Tibial nerve (tissue), 4 donors: ENCODE measurements at places on chromosomes 7 and 10.
A peak's percentile ranks its signal among the peaks of the same experiment; 100 is the strongest.

DNA sequence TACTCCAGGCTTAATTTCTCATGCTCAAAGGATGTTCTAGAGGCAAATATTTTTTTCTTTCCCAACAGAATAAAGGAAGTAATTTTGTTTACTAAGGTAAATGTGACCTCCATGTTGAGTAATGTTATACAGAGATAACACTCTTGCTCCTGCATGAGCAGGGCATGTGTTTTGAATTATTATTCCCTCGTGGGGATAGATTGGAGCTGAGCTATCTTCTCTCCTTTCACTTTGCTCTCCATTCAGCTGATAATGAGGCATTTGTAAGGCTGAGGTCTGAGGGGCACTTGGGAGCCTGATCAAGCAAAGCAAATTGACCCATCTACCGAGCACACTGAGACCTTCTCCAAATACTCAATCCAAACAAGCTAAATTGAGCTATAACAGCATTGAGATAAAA is 50.7 kb upstream of the GHITM start:
- DNase-seq = no peak

- DNase-seq = no peak
Measured at GRCh38 chr10:130635528-130635927, 499.3 kb downstream of the GLRX3 start.

GRCh38 chr7:22430457-22430856 is 69.5 kb downstream of the STEAP1B start:
- no peak for DNase-seq

DNA sequence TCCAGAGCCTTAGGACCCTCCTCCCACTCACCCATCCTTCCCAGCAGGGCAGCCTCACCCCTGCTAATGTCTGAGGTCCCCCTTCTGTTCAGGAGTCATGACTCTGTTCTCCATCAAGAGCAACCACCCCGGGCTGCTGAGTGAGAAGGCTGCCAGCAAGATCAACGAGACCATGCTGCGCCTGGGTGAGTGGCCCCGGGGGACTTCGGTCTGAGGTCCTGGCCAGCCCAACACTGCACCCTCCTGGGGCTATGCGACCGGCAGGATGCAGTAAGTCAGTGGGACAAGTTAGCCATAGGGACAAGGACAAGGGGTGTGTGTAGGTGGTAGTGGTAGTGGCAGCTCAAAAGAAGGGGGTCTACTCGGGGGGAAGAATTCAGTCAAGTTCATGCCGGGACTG is 16.2 kb upstream of the AHCYL2 start:
- DNase-seq = no peak

- DNase-seq = no peak
Measured at GRCh38 chr7:86320889-86321288, 322.8 kb upstream of the GRM3 start.

GRCh38 chr7:144622745-144623144 is 213.1 kb downstream of the TPK1 start:
- DNase-seq = no peak

- DNase-seq = no peak
Measured at GRCh38 chr10:112053895-112054294, 129.7 kb downstream of the GPAM start.

DNA sequence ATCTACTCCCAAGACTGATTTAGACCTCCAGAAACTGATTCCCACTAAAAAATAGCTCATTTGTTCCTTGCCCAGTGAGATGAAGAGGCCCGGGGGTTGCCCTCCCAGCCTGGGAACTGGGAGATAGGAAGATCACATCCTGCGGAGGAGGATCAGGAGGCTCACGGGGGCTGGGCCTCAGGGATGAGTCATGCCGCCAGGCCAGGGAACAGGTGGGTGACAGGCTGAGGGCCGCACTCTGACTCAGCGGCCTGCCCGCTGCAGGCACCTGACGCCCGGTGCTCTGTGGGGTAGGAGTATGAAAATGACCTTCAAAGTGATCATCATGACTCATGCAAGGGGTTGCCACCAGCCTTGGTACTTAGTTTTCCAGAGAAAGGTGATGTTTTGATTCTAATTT is 104.5 kb upstream of the ZPBP start:
- DNase-seq = no peak

- DNase-seq = no peak
Measured at GRCh38 chr10:44334091-44334490, 50.8 kb downstream of the CXCL12 start.

DNA sequence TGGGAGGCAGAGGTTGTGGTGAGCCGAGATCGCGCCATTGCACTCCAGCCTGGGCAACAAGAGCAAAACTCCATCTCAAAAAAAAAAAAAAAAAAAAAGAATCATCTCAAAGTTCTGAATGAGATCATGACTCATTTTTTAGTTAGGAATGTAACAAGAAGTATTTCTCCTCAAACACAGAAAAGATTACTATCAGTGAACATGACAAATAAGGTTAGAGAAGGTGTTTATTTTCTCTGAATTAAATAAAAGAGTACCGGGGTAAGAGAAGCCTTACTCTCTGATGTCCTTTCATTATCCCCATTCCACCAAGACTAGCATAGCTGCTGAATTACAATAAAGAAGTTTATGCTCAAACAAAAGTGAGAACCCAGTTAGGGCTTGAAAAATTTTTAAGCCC is 50.1 kb downstream of the IPMK start:
- no peak for DNase-seq

DNA sequence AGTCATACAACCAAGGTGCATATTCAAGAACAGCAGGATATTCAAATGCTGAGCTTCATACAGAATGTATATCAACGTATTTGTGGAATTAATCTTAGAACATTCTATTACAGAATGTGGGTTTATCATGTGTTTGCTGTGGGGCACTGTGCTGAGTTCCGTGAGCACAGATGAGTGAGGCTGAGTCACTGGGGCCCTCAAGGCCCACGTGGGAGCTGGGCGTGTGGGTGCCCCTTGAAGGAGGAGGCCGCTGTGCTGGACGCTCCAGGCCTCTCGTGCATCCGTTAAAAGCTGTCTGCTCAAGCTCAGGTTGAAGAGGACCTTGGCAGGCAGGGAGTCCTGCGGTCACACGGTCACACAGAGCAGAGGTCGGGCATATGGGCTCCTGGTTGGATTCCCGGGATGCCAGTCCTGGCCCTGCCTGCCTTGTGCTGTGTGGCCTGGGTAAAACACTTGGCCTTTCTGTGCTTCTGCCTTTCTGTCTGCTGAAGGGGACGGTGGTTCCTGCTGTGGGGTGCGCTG is 70.1 kb downstream of the GLRX3 start:
- no peak for DNase-seq

GRCh38 chr7:23594879-23595604 is 2.1 kb upstream of the CCDC126 start:
- DNase-seq = no peak

- DNase-seq = no peak
Measured at GRCh38 chr10:128779416-128779815, 653.2 kb upstream of the MKI67 start.

DNA sequence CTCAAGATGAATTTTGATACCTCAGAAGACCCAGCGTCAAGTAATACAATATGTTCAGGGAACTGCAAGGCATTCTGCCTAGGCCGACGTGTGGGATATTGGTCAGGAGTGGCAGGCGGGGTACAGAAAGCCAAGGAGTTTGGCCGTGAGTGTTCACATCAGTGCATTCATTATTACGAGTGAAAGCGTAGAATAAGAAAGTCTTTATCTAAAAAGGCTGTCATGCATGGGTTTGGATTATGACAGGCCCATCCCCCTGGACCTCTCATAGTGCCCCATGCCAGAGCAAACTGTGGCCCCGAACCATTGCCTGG is 7.5 kb downstream of the AIMP2 start:
- no peak for DNase-seq

DNA sequence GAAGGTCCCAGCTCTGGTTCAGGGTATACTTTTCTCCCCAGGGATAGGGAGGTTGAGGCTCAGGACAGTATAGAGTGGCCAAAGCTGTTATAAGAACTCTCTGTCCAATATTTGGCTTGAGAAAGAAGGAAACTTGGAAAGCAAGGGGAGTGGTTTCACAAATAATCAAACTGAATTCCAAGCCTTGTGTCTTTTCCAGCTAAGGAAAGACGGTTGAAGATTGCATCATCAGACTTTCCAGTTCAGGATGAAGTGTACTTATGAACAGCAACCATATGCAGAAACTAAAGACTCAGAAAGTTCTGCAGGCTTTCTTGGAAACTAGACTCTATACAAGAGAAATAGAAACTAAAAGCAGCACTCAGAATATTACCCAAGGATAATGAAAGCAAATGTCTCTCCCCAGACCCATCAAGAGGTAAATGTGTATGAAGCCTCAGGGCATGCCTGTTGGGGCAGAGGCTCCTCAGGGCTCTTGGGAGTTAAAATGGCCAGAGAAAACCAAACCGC is 46.4 kb downstream of the RAMP3 start:
- DNase-seq = no peak

- no peak for DNase-seq
Measured at GRCh38 chr10:73044378-73045285, 52.0 kb downstream of the P4HA1 start.

DNA sequence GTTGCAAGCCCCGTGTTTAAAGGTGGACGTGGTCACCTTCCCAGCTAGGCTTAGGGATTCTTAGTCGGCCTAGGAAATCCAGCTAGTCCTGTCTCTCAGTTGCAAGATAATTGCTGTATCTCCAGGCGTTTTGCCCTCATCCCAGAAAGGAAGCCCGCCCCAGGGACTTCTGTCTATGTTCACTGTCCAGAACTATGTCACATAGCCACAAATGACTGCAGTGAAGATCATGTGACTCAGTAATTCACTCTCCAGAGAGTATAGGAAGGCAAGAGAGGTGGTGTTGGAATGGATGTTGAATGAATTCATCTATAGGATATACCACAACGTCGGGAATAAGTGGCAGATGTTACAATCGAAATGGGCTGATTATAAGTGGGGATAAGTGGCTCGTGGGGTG is 349 bp upstream of the ERVW-1 start:
- DNase-seq = no peak

- no peak for DNase-seq
Measured at GRCh38 chr10:131652438-131653139, 248.2 kb upstream of the PPP2R2D start.

DNA sequence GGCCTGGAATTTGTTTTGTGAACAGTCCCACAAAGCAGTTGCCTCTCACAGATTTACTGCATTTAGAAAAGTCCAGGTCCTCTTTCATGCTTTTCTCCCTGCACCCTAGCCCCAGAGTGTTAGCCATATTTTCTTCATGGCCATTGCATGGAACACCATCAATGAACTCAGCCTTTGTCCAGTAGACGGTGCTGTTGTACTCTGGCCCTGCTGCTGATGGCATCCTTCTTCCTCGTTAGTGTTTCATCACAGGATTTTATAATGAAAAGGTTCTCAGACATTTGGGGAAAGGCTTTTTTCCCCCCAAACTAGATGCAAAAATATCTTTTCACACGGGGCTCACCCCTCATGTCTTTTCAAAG is 93.0 kb upstream of the SLC25A13 start:
- DNase-seq = peak; percentile 56

DNA sequence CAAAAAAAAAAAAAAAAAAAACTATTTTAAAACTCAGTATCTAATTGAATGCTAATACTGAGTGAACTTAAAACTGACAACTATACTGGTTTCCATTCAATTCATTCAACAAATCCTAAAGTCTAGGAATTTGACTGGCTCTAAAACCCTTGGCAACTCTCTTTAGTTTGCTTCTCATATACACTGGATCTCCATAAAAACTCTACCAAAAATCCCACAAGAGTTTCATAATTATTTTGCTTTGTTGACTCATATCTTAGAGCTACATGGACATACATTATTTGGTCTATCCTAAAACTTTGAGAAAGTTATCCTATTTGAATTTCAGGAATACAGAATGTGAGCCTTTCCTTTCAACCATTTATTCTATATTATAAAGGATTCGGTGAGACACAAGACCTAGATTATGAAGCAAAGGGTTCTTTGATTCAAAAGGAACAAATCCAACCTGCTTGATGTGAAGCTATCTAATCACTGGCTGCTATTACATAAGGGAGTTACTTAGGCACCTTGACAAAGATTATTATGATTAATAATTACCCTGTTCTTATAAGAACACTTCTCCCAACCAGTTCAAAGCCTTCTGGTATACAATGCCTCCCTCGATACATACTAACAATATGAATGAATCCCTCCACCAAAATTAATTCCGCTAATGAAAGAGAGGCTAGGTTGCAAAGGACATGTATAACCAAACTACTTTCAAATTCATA is 15.8 kb upstream of the KMT2E start:
- no peak for DNase-seq

GRCh38 chr10:35426657-35427056 is 90.3 kb downstream of the CCNY start:
- no peak for DNase-seq

DNA sequence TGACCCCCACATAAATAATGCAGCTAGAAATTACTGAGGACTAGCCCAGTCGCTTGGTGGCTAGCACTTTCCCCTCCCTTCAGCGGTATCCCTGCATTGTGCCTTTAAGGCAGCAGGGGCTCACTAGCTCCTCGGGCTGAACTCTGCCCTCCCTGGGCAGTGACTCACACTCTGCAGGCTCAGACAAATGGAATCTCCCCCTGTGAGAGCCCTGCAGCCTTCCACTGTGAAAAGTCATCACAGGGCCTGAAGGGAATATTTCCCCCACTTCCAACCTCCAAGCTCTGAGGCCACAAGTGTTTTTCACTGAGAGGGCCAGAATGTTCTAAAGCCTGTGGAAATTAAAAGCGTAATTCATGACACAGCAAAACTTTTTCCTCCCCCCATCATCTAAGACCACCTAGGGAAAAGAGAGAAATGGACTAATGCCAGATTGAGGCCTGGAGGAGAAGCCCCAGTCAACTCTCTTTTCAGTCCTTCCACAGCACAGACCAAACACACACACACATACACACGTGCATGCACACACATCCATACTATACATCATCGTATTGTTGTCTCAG is 93.6 kb upstream of the COL1A2 start:
- DNase-seq = peak; percentile 63

DNA sequence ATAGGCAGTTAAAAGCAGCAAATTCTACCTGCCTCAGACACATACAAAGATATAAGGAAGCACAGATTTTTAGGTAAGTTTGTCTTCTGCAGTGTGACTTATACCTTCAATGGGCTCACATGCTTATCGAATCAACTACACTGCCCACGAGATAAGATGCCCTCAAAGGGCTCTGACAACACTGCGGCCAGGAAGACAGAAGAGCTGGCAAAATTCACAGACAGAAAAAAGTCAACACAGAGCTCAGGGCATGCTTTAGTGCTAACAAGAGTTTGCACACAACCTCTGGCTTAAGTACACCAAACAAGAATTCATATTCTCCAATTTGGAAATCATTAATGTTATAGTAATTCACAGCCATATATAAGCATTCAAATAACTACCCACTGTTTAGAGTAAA is 62.3 kb downstream of the LARP4B start:
- no peak for DNase-seq

- no peak for DNase-seq
Measured at GRCh38 chr10:79981450-79982361, 32.8 kb upstream of the SFTPD start.

GRCh38 chr7:73544678-73545077 is 12.8 kb downstream of the BCL7B start:
- DNase-seq = no peak

DNA sequence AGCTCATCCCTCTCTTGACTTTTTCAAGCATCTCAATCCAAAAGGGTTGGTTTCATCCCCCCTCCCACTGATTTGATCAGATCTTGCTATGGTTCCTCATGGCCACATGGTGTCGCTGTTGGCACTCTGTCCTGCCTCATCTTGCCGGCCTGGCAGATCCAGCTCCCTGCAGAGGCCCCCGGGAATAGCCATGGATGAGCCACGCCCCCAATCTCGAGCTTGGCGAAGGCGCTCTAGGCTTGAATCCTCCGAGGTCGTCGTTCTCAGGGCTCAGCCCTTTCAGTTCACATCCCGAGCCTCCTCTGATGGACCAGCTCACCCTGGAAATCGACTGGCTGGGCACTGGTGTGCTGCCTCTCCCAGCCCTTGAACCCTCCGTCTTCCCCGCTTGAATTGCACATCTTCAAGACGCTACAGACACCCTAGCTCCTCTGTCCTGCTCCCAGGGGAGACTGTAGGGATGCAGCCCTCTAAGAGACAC is 628.7 kb downstream of the TYW1 start:
- peak; percentile 72 for DNase-seq
